Left ventricle myocardium superior (tissue), 1 donor: ENCODE measurements at places on chromosomes 13 and 19. TPM values are rescaled to one million over a fixed set of nuclear protein-coding genes. Genes with fewer than 3 reads are reported as not detected.

The ZNF491 gene
- 2.6 TPM for total RNA-seq

DNA sequence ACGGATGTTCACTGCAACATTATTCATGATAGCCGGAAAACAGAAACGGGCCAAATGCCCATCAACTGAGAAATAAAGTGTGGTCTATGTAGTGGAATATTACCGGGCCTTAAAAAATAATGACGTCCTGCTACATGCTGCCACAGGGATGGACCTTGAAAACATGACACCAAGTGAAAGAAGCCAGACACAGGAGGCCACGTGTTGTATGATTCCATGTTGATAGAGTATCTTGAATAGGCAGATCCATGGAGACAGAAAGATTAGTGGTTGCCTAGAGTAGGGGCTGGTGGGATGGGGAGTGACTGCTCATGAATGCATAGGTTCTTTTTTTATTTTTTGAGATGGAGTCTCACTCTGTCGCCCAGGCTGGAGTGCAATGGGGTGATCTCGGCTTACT is 3.7 kb downstream of the AP2A1 start:
- DNase-seq, result no peak

GRCh38 chr19:23263870-23264590 is 13.8 kb upstream of the ZNF724 start:
- no peak for DNase-seq

DNA sequence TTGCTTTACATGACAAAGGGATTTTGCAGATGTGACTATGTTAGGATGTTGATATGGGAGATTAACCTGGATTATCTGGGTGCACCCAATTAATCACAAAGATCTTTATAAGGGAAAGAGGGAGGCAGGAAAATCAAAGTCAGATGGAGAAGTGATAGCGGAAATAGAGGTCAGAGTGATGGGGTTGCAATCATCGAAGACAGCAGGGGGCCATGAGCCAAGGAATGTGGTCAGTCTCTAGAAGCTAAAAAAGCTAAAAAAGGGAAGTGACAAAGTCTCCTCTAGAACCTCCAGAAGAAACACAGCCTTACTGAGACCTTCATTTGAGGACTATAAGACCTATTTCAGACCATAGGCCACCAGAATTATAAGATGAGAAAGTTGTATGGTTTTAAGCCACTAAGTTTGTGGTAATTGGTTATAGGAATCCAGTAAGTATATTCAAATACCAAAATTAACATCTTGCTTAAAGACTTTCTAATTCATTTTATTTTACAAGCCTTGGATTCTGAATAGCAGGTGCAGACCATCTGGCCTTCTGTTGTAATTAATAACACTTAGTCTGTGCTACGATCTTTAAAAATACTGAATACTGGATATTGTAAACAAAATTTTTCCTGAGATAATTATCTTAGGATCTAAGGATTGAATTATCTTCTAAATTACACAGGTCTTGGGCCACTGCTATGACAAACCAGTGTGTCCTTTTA is 493.4 kb upstream of the PCDH20 start:
- no peak for DNase-seq

DNA sequence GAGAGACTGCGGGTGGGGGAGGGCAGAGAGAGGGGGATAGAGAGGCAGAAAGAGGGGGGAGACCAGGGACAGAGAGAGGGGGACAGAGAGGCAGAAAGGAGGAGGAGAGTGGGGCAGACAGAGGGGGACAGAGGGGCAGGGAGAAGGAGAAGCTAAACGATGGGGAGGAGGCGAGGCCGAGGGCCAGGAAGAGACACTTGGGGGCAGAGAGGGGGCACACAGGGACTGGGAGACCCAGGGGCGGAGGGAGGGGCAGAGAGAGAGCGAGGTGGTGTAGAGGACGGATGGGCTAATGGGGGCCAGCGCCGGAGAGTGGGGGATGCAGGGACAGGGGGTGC is 666 bp downstream of the MEIS3 start:
- no peak for DNase-seq

- DNase-seq, result no peak
These were observed 179.8 kb downstream of the PRR20E start for GRCh38 chr13:57346786-57347185.

- DNase-seq, result peak; percentile 97
These were observed at the start of gene ERCC1 for GRCh38 chr19:45423589-45424190. Gene ERCC1, minus strand, starts transcription at chr19:45423917. Its CDS starts 543 bp downstream, at chr19:45423374.

GRCh38 chr13:103009051-103009840 is 57.0 kb downstream of the SLC10A2 start:
- DNase-seq, result no peak
